Thymus (tissue), 14 donors: ENCODE measurements at places on chromosomes 3 and 15. TPM values are rescaled to one million over a fixed set of nuclear protein-coding genes. Genes with fewer than 3 reads are reported as not detected.

Gene LTK
- total RNA-seq = 0.14 TPM

Gene SLC35G2
- 2.8 TPM for total RNA-seq

Gene ZKSCAN7
- 8.0 TPM for total RNA-seq

Gene MUC13
- total RNA-seq = 0.05 TPM

Gene BLOC1S6
- total RNA-seq = 36.8 TPM

Gene CTNNB1
- 270 TPM for total RNA-seq

Gene KIF7
- 2.7 TPM for total RNA-seq

Gene IMP3
- 81.5 TPM for total RNA-seq

Gene OTOL1
- total RNA-seq = 0.19 TPM

Gene GATM
- total RNA-seq = 40.2 TPM

Gene CA12
- 0.09 TPM for total RNA-seq

Gene KCNH8
- total RNA-seq = 0.33 TPM

Gene SLC9A9
- total RNA-seq = 20.5 TPM

Gene TNFAIP8L3
- 0.47 TPM for total RNA-seq

DNA sequence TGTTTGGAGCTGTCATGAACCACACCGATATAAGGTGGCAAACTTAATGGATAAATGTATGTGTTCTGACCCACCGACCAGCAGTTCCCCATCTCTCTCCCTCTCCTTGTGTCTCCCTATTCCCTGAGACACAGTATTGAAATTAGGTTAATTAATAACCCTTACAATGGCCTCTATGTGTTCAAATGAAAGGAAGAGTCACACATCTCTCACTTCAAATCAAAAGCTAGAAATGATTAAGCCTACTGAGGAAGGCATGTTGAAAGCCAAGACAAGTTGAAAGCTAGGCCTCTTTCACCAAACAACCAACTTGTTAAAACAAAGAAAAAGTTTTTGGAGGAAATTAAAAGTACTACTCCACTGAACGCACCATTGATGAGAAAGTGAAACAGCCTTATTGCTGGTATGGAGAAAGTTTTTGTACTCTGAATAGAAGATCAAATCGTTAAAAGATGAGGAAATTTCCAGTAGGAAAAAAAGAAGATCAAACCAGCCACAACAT is 15.0 kb downstream of the ATR start:
- no peak for DNase-seq

DNA sequence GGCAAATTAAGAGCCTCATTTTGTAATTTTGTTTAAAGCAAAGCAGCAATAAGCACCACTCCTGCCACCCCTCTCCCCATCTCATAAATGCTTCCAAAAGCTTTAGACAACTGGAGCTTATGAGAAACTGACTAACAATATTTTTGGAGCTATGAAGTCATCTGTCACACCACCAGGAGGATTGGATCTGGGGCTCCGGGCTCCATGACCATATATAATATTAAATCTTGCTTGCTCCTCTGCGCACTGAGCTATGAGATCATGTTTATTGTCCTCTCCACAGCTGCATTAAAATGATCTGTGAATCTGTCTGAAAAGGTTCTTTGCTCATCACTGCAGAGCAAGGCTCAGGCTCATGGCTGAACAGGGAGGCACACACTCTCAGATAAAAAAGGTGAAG is 323.7 kb downstream of the ZNF621 start:
- DNase-seq = no peak

DNA sequence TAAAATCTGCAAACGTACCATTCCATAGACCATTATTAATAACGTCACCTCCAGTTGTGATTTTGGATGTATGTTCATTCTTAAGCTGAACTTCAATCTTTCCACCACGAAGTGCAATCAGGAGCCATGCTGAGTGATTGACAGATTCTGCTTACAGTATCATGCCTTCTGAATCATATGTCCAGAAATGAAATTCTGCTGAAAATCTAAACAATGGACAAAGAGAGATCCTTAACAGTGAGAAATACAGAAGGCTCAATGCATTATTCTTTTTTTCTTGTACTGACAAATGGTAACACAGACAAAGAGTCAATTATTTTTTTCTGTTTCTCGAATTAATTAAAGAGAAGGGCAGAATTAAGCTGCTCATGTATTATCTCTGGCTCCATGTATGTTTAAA is 1114.5 kb downstream of the EPHA3 start:
- no peak for DNase-seq

DNA sequence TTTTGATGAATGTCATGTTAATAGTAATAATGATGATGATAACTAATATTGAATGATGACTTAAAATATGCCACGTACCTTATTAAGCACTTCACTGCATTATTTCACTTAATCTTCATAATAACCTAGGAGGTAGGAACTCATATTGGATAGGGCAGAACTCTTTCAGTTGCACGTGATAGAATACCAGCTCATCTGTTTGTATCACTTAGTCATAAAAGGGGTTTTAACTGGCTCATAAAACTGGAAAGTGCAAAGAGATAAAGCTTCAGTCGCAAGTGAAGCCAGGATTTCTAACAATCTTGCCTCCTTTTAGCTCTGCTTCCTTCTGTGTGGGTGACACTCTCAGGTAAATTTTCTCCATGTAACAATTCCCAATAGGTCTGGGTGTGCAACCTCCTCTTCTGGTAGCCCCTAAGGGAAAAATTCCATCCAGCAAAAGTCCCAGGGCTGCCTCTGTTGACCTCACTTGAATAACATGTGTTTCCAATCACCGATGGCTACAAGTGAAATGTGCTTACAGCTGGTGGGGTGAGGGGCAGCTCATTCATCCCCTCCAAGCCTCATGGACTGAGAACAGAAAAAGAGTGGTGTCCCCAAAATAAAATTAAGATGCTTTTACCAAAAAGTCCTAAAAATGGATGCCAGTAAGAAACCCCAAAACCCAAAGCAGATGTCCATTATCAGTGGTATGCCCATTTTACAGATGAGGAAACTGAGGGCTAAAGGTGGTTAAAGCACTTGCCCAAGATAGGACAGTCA is 9.3 kb downstream of the GXYLT2 start:
- DNase-seq = no peak

DNA sequence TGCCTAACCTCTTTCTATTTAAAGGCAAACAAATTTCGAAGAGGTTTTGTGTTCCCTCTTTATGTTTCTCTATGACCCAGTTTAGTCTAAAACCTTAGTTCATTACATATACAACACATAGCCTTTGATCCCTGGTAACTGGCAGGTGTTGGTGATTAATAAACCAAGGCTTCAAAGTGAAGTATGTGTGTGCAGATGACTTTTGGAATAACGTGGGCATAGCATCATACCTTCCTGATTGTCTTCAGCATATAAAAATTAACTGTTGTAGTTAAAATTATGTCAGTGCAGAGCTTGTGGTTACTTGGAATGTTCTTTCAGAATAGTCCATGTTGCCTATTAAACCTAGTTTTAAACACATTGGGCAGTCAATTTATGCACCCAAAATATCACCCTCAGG is 608.3 kb downstream of the ROBO2 start:
- DNase-seq = no peak

DNA sequence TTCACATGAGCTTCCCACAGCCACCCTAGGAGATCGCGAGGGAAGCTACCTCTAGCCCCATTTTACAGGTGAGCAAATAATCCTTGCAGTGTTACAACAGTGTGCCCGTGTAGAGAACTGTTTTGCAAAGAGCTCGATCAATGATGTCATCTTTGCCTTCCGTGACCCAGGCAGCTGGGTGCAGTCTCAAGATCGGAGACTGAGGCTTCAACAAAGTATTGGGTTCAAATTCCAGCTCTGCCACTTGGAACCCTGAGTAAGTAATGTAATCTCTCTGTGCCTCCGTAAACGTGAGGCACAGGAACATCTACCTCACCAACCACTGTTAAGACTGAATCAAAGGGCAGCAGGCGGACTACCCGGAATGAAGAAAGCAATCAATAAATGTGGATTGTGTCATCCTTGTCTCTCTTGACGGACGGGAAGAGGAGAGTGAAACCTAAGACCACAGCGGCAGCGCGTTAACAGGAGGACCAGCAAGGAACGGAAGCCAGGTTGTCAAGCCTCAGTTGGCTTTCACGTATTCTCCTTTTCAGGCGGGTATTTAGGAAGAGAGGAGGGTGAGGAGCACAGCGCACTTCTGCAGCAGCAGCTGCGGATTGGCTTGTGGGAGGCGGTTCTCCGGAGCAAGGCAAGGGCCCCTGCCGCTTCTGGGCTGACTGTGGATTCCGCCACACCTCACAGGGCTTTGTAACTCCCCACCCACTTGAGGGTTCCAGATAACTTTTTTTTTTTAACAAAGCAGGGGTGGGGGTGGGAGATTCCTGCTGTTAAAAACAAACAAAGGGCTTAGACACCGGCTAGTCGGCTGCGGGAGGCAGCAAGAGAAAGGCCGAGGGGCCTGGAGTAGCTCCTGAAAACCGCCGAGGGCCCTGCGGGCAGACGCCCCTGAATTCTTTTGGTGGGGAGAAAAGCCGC is 1.5 kb upstream of the SMAD3 start:
- DNase-seq = no peak

- peak; percentile 42 for DNase-seq
Measured at GRCh38 chr3:3998140-3998922, 199.1 kb downstream of the LRRN1 start.

DNA sequence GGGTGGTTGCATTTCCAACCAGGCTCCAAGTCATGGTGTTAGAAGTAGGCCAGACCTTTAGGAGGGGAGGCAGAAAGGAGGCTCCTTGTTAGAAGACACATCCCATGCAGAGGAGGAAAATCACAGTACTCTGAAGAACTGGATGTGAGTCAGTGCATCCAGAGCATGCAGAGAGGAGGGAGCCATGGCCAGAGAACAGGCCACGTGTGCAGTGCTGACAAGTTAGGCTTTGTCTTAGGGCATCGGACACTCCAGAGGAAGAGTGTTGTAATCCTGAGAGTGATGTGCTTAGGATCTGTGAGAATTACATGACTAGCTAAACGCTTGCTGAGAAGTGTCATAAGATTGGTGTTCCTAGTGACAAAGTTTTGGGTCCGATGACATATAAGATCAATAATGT is 456.5 kb upstream of the THRB start:
- no peak for DNase-seq

DNA sequence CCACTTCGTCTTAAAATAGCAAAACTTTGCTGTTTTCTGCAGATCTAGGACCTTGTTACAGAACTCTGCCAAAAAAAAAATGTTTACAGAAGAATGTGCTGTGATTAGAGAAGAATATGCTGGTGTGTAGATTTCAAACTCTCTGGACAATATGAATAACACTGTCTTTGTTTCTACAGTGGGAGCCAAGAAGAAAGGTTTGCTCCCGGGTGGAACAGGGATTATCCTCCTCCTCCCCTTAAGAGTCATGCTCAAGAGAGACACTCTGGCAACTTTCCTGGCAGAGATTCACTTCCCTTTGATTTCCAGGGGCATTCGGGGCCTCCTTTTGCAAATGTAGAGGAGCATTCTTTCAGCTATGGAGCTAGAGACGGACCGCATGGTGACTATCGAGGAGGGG is 27.3 kb downstream of the RBM6 start:
- DNase-seq = no peak

DNA sequence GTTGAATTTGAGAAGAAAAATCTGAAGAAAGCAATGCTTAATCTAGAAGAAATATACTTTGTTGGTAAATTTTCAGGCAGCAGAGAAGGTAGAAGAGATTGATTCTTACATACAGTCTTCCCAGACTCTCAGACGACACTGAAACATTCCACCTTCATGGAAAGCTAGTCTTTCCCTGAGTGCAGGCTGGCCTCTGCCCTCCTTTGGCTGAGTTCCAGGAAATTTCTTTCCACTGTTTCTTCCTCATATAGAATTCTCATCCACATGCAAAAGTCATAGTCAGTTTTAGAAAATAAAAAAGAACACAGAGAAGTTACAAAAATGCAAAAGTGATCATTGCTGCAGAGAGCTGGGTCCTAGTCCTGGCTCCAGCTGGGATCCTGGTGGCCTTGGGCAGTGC is 142.5 kb upstream of the PRR23C start:
- no peak for DNase-seq

DNA sequence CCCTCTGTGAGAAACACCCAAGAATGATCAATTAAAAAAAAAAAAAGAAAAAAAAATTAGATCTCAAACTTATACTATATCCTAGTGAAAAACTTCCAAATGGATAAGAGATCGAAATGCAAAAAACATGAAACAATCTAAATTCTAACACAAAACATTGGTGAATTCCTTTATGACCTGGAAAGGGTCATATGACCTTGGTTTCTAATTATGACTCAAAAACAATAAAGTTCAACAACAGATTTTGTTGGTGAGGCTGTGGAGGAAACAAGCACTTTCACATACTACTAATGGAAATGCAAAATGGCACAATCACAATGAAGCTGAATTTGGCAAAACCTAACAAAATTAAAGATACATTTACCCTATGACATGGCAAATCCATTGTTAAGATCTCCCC is 45.3 kb downstream of the HSPBAP1 start:
- DNase-seq = no peak

GRCh38 chr3:113096188-113096892 is 105.6 kb downstream of the GTPBP8 start:
- no peak for DNase-seq

DNA sequence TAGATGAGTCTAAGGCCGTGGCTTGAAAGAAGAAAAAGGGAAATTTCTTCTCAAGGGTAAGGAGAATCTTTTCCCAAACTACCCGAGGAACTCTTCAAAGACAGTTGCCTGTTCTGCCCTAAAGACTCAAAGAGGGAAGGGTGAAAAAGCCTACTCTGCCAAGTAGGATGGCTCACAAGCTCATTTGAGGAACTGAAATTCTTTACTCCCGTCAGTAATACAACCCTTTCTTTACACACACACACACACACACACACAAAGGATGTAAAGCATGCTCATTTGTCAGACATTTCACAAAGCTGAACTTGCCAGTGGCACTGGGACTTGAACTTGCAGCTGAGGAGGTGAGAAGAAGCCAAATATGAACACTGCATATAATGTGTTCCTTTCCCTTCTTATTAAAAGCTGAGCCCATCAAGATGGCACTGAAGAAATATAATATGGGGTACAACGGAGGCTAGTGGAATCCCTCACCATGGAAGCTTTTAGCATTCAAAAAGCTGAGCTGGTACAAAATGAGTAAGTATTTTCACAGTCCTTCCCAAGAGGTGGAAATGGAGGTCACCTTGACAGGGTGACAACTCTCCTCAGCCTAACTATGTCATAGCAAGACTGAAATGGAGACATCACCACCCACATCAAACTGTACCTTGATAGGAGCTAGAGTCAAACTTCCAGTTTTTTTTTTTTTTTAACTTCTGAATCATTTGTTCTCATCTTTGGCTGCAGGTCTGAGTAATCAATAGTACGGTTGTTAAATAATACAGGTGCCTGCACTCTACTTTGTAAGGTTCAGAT is 57.6 kb downstream of the TAFA4 start:
- no peak for DNase-seq

- DNase-seq = no peak
Measured at GRCh38 chr3:61684386-61684785, 123.0 kb downstream of the PTPRG start.

GRCh38 chr15:86055688-86056087 is 24.0 kb upstream of the AGBL1 start:
- no peak for DNase-seq

DNA sequence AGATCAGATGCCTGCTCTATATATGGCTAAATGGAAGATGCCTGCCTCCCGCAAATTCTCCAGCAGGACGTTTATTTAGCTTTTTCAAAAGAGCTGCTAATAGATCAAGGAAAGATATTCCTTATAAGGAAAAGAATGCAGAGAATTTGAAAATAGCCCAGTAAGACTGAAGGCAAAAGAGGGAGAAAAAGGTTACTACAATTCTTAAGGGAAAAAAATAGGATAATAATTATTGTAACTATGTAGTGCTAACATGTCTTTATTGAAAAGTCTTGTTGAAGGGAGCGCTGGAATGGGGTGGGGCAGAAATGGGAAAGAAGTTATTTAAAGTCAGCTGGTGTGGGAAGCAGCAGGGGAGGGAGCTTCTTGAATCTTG is 2.9 kb downstream of the TPM1 start:
- no peak for DNase-seq
